NT2/D1 (cell line): ENCODE measurements at places on chromosomes 6 and 20.
A peak's percentile ranks its signal among the peaks of the same experiment; 100 is the strongest.

DNA sequence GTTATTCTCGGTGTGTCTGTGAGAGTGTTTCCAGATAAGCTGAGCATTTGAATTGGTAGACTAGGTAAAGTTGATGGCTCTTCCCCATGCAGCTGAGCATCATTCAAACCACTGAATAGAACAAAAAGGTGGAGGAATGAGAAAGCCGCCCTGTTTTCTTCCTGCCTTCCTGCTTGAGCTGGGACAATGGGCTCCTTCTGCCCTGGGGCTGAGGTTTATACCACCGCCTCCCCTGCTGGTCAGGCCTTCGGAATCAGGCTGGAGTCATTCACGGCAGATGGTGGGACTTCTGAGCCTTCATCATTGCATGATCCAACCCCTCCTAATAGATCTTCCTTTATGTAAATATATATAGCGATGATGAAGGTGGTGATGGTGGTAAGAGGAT, 124.9 kb downstream of the ANKRD60 start:
- peak; percentile 28 for DNase-seq

DNA sequence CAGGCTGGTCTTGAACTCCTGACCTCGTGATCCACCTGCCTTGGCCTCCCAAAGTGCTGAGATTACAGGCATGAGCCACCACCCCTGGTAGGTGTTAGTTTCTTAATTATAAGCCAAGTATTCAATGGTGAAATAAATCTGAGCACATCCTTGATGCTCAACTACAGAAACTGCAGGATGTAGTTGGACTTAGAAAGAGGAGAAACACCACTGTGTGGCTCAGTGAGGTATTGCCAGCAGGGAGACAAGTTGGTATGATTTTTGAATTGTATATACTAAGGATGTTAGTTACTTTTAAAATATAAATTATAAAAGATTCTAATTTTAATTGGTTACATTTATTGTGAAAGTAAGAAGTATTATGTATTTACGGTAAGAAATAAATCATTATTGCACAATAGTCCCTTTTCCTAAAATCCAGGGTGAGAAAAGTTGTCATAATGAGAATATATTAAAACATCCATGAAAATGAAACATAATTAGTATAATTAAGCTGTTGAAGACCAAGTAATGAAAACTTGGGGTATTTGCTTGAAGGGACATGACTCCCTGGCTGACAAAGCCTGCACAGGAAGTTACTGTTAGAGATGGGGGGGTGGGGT, 17.6 kb downstream of the SLC18B1 start:
- peak; percentile 0 for DNase-seq

- DNase-seq: no peak
These were observed 117.5 kb upstream of the SIRPG start for GRCh38 chr20:1775117-1775516.

GRCh38 chr6:113782636-113783035, 74.5 kb upstream of the MARCKS start:
- no peak for DNase-seq

DNA sequence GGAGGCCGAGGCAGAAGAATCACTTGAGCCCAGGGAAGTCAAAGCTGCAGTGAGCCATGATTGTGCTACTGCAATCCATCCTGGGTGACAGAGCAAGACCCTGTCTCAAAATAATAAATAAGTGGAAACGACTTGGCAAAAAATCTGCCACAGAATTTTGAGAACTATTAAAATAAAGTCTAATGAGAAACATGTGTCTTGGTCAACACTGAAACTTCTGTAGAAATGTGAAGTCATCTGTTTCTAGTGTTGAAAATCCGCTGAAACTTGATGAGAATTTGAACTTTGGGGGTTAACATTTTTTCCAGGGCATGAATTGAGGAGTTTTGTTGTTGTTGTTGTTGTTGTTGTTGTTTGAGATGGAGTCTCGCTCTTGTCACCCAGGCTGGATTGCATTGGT, 29.0 kb upstream of the BCLAF1 start:
- DNase-seq: no peak

DNA sequence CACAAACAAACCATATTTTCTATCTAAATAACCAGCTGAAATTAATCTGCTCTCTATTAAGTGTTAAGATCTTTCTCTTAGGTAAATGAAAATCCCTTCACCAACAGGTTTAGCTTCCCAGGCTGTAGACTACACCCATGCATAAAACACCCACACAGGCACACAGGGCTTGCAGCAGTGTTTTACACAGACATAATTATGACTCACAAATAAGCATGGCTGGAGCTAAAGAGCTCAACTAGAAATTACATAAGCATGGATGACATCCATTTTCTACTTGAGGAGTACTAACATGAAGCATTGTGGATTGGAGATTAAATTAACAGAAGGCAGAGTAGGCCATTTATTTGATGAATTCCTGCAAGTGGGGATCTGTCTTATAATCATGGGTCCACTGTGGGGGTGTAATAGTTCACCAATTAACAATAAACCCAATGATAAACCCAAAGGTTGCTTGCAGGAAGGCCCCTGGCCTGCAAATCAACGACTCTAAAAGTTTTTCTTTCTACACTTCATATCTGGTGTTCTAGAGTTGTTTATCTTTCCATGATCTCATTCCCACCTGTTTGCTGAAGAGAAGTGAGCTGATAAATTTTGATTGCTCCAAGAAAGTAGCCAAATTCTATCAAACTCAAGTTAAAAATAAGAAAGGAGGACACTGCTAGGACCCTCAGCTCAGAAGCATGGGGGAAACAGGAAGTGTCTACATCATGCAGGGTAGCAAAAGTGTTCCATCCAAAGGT, 33.8 kb upstream of the E2F3 start:
- no peak for DNase-seq

GRCh38 chr20:13418263-13419229, 197.5 kb downstream of the ISM1 start:
- DNase-seq: no peak

- DNase-seq: no peak
These were observed 529.6 kb downstream of the ADGRB3 start for GRCh38 chr6:69164564-69165229.

GRCh38 chr6:117465691-117466090, 16.8 kb upstream of the DCBLD1 start:
- no peak for DNase-seq

DNA sequence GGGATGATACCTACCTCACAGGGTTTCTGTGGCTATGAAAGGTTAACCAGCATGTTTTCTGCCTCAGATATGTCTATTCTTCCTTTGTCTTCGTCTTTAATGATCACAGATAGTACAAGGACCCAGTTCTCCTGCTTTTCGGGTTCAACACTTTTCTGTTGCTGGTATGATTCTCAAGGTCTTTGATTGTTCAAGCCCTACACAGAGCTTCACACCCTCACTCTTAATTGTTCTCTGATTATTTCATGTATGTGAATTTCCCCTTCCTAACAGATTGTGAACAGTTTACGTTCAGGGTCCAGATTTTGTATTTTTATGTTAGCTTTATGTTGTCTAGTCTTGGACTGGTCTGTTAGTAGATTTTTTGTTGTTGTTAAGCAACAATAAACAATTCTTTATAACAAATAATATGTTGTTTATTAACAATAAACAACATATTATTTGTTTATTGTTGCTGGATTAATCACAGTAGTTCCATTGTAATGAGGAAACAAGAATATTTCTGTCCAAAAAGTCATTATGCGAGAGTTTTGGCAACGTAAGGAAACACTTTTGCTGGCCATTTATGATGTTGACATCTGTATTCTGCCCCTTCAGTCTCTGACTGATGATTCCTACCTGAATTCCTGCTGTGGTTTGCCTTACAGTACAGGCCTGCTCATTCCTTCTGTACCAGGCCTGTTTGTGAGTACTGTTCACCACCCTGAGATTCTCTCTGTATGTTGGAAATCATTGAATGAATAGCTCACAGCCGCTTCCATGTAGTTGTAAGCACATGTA, 27.2 kb upstream of the TULP4 start:
- DNase-seq: no peak

DNA sequence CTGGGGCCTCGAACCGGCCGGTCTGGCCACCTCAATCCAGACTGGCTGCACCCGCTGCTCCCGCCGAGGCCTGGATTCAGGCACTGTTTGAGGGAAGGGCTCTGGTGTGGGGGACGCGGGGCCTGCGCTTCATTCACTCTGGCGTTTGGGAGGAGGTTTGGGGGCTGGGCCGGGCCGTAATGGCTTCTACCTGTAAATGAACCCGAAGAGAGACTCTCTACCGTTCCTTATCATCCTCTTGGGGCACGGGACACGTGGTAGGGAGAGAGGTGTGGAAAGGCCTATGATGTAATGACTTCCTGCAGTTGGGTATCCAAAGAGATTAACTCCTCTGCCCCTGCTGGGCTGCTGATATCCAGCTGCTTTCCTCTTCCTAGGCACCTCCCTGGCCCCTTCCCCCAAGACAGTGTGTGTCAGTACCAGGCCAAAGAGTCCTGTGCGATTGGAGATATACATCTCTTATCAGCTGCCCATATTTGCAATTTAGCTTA, 1.8 kb downstream of the FOXO3 start:
- no peak for DNase-seq

DNA sequence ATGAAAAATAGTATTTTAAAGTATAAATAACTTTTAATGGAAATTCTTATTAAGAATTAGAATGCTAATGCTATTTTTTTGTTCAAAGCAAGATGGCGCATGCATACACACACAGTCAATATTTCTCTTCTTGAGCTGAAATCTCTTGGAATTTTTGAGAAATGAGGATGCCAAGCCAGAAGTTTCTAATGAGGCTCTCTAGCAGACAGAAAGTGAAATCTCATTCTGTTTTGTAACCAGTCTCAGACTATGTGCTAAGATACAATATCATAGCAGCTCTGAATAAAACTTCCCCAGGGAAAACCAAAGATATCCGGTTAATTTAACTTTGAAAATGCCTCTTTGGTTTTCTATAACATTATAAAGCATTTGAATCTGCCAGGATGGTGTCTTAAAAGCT, 97.2 kb upstream of the HDAC2 start:
- no peak for DNase-seq

DNA sequence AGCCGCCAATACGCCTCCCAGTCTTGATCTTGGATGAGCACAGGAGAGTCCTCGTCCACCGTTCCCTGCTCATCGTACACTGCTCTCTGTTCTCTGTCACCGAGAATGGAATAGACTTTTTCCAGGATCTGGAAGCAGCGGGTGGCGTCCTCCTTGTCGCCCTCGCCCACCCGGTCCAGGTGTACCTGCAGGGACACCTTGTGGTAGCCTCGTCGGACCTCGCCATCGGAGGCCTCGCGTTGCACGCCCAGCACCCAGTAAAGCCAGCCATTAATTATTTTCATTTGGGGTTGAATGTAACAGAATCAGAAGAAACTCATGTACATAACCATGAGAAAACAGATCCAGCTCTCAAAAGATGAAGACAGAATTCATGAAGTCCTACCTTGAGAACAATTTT, 59.9 kb downstream of the JAG1 start:
- DNase-seq: no peak

DNA sequence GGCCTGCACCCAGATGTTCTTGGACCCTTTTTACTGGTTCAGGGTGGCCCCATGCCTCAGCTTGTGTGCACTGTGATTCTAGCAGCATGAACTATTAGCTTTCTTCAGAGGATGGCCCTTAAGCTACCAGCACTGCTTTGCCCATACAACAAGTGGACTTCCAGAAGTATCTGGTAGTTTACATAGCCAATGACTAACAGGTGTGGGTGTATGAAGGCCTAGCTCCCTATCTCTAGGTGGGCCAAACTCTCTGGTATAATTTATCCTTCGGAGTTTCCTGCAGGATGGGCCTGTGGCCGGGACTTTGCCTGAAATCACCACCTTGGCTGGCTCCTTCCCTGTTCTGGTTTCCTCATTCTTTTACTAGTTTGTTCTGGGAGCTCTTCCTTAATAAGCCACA, 26.1 kb upstream of the JAG1 start:
- DNase-seq: no peak

DNA sequence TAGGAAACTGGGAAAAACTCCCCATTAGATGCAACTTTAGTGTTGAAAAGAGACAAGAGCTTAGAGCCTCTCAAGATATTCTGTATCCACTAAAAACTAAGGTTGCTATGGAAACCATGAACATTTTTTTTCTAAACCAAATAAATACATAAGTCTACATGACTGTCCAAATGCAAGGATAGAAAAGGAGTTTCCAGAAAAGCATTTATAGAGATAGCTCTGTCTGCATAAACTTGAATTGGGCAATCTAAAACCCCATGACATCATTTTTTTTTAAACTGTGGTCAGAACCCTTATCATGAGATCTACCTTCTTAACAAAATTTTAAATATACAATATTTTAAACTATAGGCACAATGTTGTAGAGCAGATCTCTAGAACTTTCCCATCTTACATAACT, 36.4 kb upstream of the FAM83B start:
- DNase-seq: no peak

- DNase-seq: no peak
These were observed 125.9 kb downstream of the CDK19 start for GRCh38 chr6:110689275-110689935.

DNA sequence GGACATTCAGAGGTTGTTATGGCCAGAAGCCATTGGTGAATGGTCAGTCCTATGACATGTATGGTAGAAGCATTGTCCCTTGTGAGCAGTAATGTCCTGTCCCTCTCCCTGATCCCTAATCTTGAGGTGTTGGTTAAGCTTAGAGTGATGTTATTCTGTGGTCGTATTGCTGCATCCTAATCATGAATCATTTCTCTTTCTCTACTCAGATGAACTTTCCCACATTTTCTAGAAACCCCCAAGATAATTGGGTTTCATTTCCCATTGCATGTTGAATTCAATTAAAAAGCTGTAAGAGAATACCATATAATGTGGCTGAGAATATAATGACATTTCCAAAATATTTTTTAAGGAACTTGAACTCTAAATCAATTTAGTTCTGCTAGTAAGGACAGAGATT, 175.1 kb downstream of the PLCB4 start:
- no peak for DNase-seq

- no peak for DNase-seq
These were observed 73.7 kb downstream of the FARS2 start for GRCh38 chr6:5335020-5335419.

GRCh38 chr6:37097335-37097734, 72.6 kb upstream of the PIM1 start:
- DNase-seq: no peak

GRCh38 chr6:116405138-116405537, 34.4 kb downstream of the DSE start:
- DNase-seq: no peak

DNA sequence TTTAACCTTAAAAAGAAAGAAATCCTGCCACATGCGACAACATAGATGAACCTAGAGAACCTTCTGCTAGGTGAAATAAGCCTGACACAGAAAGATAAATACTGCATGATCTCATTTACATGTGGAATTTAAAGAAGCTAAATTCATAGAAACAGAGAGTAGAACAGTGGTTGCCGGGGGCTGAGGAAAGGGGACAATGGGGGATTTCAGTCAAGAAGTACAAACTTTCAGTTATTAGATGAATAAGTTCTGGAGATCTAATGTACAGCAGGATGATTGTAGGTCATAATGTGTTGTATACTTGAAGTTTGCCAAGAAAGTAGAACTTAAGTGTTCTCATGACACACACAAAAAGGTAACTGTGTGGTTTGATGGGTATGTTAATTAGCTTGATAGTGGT, 204.3 kb upstream of the PRSS16 start:
- no peak for DNase-seq

DNA sequence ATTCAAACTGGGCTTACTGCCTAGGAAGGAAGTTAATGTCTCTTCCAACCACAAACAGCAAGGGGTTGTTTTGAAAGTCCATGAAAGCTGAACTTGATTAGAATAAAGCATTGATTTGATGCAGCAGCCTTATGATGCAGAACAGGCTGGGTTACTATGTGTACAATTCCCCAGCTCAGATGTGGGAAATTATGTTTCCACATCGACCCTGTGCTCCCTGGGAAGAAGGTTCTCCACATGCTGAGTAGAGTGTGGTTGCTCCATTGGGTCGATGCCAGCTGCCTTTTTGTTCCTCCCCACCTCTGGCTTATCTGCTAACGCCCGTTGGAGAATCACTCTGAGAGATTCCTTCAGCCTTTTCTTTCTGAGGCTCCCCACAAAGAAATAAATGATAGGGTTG, 1.2 kb downstream of the MAS1L start:
- DNase-seq: no peak
